Thoracic aorta (tissue), 2 donors: ENCODE measurements at places on chromosomes 12 and 14. TPM values are rescaled to one million over a fixed set of nuclear protein-coding genes. Genes with fewer than 3 reads are reported as not detected.

Gene CMA1
- not detected for total RNA-seq

Gene CRIP1
- total RNA-seq, result 75.4 TPM

Gene DACT1
- 36.1 TPM for total RNA-seq

- no peak for DNase-seq
Observed at GRCh38 chr12:116133636-116134214, 143.8 kb downstream of the MED13L start.

Gene ANKRD33
- not detected for total RNA-seq

DNA sequence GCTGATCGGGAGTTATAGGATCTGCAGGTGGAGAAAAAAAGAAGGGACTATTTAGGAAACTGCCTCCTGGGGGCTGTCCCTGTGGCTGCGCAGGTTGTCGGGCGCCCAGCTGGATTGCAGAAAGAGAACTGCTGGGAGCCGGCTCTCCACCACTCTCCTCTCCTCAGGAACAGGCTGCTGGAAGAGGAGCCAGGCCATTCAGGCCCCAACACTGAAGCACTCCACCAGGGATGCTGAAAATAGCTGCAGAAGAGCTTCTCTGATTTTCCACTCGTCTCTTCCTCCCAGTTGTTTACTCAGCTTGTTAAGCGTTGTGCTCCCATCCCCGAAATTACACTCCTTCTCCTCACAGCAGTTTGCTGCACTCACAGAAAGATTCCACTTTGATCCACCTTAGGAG, 347.3 kb downstream of the GLT1D1 start:
- no peak for DNase-seq

DNA sequence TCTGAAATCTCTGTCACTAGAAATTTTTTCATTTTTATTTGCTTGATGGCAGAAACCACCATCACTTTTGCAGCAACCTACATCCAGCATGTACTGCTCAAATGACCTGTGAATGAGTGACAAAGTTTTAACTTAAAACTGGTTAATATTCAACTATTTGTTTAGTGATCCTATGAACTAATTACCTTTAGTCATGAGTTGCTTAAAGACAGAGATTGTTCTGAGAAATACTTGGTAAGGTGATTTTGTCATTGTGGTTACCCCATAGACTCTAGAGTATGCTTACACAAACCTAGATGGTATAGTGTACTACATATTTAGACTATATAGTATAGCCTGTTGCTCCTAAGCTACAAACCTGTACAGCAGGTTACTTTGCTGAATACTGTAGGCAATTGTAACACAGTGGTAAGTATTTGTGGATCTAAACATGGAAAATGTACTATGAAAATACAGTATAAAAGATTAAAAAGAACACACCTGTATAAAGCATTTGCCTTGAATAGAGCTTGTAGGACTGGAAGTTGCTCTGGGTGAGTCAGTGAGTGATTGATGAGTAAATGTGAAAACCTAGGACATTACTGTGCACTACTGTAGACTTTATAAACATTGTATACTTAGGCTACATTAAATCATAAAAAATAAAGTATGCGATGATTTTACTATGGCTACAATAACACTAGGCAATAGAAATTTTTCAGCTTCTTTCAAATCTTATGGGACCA, 256.6 kb upstream of the PPFIA2 start:
- DNase-seq, result no peak

DNA sequence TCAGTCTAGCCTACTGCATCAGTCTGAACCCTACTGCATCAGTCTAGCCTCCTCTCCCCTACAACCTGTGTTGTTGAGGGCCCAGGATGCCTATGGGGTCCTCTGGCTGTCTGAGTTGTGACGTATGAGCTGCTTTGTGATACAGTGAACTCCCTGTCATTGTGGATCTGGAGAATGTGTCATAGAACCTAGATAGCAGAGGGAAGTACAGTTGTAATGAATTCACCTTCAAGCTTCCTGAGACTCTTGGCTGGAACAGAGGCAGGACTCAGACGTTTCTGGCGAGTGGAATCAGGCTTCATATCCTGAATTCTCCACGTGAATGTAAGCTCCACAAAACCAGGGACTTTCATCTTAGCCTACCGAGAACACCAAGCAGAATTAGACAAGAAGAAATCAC, 17.0 kb downstream of the TBK1 start:
- no peak for DNase-seq

DNA sequence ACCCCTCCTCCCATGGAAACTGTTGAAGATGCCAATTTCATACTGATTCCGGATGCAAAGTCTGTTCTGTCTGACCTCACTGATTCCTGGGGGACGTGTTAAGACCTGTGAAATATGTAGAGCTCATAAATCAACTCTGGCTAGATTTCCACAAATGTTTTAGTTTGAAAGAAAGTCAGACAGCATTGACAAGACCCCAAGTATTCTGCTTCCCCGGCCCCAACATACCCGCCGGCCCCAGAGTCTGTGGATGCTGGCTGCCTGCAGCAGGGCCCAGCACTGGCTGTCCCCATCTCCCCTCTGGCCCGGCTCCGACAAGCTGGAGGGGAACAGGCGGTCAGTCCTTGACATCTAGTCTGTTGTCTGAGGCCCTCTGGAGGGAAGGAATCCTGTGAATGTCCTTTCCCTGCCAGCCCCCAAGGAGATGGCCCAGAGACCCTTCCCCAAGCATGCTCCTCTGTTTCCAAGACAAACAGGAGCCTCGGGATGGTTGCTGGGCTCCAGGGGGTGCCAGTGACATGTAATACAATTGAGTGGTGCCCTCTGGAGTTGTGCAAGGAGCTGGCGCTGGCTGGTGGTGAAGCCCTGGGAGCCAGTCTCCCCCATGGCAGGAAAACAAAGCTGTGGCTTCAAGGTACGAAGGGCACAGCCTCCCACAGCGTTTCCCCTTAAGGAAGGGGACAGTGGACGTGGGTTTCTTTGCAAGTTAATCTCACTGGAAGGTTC, 22.3 kb downstream of the FBLN5 start:
- DNase-seq, result no peak

Gene RHOJ
- total RNA-seq, result 23.4 TPM
